Stimulated activated CD8-positive, alpha-beta memory T cell treated with anti-CD3 and anti-CD28 coated beads, Interleukin-4, amount 100 ng/mL, for 4 hours (primary cell): ENCODE measurements at places on chromosomes 2 and 18.

DNA sequence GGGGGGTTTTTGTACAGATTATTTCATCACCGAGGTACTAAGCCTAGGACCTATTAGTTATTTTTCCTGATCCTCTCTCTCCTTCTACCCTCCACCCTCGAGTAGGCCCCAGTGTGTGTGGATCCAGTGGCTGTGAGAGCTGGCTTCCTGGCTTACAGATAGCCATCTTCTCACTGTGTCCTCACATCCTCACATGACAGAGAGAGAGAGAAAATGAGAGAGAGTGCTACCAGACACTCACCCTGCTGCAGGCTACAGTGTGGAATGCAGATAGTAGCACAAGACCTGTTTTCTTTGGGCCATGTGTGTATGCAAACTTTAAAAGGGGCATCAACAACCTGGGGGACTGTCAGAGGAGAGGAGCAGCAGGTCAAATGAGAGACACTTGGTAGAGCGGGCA lies 9.5 kb downstream of the KCNK3 start:
- DNase-seq = no peak

- no peak for DNase-seq
Measured at GRCh38 chr2:163123526-163123925, 285.0 kb upstream of the KCNH7 start.

DNA sequence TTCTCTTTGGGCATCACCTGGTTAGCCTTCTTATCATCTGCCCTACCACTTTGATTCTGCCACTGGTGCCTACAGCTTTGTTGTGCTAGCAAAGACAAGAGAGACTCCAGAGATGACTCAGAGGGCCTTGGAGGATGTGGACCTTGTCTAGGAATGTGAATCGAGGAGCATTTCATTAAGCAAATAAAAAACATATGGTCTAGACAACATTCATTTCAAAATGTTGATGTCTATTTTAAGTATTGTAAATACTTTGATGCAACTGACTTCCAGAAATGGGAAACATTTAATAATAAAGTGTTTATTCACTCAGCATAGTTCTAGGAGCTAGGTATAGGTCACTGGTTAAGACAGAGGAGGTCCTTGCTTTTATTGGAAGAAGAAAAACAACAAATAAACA lies 195.5 kb downstream of the CDCA7 start:
- DNase-seq = no peak

GRCh38 chr2:231227310-231228162 lies 29.1 kb downstream of the ARMC9 start:
- no peak for DNase-seq
